ENCODE measurements at places on chromosomes 4 and X. TPM values are rescaled to one million over a fixed set of nuclear protein-coding genes. Genes with fewer than 3 reads are reported as not detected.

The SRPK3 gene
- total RNA-seq, result 0.09 TPM

The CFAP299 gene
- 0.09 TPM for total RNA-seq

The BMPR1B gene
- under 0.01 TPM for total RNA-seq

The CPE gene
- 1.9 TPM for total RNA-seq

The SH3D19 gene
- 29.5 TPM for total RNA-seq

The CASP6 gene
- total RNA-seq, result 56.1 TPM

The SPINK2 gene
- total RNA-seq, result not detected

The GLOD5 gene
- total RNA-seq, result not detected

The SPANXA2 gene
- total RNA-seq, result not detected

The MMGT1 gene
- 8.1 TPM for total RNA-seq

The TET2 gene
- total RNA-seq, result 11.4 TPM

The MAMLD1 gene
- 0.85 TPM for total RNA-seq

The KIAA1210 gene
- total RNA-seq, result not detected

The RGN gene
- 0.27 TPM for total RNA-seq

The SPANXA1 gene
- total RNA-seq, result not detected
